ENCODE measurements at places on chromosomes 4 and X.

- DNase-seq = no peak
Observed at GRCh38 chr4:172573899-172574298, 594.7 kb upstream of the GALNT7 start.

DNA sequence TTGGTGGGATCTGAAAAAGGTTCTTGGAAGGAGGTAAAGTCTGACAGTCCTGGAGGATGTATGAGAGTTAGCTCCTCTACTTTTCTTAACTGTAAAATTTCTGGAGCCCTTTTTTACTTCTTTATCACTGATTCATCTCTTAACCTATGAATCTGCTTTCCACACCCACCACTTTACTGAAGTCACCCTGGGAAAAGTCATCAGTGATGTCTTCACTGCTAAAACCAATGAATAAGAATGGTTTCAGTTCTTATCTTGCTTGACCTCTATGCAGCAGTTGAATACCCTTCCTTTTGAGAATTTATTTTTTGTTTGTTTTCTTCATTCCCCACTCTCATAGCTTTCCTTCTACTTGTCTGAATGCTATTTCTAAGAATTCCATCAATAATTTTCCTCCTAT is 80.0 kb downstream of the AREG start:
- DNase-seq = no peak

- no peak for DNase-seq
Observed at GRCh38 chr4:137572163-137572562, 39.9 kb upstream of the PCDH18 start.

DNA sequence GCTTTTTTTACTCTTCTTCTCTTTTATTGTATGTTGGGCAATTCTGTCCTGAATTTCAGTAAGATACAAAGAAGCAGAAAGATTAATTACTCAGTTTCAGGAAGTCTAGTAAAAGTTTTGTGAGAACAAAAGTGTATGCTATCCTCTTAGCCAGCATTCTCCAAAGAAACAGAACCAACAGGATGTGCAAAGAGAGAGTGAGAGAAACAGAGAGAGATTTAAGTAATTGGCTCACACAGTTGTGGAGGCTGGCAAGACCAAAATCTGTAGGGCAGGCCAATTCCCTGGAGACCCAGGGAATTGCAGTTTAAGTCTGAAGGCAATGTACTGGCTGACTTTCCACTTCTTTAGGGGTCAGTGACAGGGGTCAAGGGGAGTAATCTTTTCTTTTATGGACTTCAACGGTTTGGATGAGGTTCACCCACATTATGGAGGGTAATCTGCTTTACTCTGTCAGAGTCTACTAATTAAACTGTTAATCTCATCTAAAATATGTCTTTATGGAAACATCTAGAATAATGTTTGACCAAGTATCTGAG is 59.2 kb upstream of the SLC39A8 start:
- no peak for DNase-seq

GRCh38 chr4:38560340-38560739 is 103.7 kb upstream of the KLF3 start:
- no peak for DNase-seq

DNA sequence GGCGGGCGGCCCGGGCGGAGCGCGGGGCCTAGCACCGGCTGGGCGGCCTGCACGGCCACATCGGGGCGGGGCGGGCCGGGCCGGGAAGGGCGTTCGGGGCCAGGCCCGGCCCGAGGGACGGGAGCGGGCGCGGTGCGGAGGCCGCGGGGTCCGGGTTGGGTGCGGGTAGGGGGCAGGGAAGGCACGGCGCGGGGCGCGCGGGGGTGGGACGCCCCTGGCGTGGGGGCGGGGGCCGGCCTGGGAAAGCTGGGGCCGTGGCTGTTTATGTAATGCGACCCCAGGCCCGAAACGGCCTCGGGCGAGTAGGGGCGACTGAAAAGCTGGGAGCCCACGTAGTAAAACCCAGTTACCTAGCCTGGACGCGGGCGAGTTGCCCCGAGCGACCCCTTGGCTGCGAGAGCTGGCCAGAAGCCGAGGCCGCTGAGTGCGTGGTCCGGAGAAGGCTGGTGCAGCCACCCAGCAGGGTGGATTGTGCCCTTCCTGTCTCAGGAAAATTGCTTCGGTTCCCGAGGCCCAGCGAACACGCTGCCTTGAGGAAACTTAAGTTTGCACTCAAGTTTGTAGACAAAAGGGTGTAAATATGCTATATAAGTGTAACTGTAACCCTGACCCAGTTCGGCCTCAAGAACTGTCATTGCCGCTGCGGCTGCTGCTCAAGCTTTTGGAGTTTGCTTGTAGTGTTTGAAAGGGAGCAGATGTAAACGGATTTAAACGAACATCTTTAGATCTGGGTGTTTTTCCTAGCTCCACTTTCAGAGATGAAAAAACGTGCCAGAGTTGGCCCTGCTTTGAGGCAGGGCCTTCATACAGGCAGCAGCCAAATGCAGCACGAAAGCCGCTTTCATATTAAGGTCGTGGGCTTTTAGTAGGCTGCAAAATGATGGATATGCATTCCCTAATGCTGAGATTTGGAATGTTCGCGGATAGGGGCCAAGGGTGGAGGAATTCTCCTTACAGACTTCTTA is 674 bp downstream of the SEC24B start:
- no peak for DNase-seq

DNA sequence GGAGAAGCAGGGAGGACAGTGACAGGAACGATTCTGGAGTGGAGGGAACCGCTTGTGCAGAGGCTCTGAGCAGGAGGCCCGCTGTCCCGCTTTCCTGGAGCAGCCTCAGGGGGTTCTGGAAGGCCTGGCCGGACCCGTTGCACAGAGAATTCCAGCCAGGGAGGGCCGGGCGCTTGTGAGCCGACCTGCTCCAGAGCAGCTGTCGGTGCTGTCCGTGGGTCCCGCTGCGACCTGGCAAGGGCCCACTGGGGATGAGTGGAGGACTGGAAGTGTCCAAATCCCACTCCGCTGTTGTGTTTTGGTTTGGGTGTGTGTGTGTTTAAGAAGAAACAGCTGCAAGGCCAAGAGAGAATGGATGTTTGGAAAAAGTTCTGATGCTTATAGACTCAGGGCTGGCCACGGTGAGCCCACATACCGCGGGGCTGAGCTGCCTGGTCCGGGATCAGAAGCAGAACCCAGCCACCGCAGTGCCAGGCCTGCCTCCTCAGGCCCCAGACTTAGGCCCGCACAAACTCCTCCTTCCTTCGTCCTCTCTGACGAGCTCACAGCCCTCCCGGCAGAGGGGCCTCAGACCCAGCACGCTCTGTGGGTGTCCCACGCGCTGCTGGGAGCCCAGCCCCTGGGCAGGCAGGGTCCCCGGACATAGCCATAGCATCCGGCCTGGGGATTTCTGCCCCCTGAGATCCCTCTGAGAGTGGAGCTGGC is 73.9 kb downstream of the HTRA3 start:
- DNase-seq = no peak

- DNase-seq = peak; percentile 21
Observed at GRCh38 chrX:68832101-68832416, 3.2 kb downstream of the EFNB1 start.
